HT1080 (cell line): ENCODE measurements at places on chromosomes 2 and 18. TPM values are rescaled to one million over a fixed set of nuclear protein-coding genes. Genes with fewer than 3 reads are reported as not detected.

The TUBA4B gene
- total RNA-seq = 0.14 TPM in 1 of 2 replicates, not detected in the other

- DNase-seq = no peak
Observed at GRCh38 chr2:145543856-145544255, 1023.9 kb upstream of the ZEB2 start.

DNA sequence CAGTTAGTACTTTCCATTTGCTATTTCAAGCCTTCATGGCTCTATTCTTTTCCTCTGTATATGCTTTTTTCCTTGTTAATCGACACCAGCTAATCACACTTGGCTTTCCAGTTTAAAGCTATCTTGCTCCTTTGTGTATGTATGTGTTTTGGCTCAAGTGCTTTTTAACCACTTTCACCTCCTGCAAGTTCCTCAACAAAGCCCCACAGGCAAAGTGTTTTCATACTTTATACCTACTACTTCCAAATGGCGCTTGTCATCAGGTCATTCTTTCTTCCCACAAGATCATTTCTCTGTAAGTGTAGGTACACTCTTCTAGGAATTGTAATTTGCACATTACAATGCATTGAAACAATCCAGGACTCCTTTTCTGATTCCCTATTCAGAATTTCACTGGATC lies 64.0 kb upstream of the FIGN start:
- DNase-seq = no peak

The DAW1 gene
- total RNA-seq = 0.17 TPM in 1 of 2 replicates, not detected in the other

The CD8A gene
- not detected in 2 replicates for total RNA-seq
